Stimulated activated CD4-positive, alpha-beta T cell treated with anti-CD3 and anti-CD28 coated beads, Interleukin-15, amount 100 ng/mL, for 1 hour (primary cell): ENCODE measurements at places on chromosomes 6 and 20.

DNA sequence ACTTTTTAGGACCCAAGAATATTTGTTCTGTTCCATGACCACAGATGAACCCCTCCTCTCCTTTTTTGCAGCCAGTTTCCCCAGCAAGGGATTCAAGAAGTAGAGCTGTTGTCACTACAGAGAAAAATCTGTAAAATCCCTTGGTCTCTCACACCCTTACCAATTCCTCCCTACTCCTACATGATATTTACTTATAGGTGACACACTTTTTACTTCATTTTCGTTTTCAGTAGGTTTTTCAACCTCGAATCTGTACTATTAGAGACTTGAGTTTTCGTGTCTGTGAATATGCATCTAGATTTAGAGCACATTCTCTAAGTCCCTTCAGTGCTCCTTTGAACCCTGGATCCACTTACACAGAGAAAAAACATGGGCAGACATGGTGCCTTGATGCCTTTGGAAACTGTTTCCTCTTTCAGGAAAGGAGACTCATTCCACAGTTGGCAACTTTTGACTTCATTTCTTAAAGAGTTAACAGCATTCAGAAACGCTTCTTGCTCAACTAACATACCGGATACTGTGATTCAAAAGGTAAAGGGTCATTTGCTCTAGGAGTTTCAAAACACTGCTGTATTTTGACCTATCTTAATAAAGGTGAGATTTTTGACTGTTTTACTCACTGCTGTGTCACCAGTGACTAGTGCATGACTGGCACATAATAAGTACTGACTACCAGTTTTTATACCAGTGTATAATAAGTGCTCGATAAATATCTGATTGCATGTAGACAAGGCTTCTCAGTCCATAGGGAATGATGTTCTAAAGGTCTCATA is 50.6 kb downstream of the LAMA4 start:
- DNase-seq, result no peak

DNA sequence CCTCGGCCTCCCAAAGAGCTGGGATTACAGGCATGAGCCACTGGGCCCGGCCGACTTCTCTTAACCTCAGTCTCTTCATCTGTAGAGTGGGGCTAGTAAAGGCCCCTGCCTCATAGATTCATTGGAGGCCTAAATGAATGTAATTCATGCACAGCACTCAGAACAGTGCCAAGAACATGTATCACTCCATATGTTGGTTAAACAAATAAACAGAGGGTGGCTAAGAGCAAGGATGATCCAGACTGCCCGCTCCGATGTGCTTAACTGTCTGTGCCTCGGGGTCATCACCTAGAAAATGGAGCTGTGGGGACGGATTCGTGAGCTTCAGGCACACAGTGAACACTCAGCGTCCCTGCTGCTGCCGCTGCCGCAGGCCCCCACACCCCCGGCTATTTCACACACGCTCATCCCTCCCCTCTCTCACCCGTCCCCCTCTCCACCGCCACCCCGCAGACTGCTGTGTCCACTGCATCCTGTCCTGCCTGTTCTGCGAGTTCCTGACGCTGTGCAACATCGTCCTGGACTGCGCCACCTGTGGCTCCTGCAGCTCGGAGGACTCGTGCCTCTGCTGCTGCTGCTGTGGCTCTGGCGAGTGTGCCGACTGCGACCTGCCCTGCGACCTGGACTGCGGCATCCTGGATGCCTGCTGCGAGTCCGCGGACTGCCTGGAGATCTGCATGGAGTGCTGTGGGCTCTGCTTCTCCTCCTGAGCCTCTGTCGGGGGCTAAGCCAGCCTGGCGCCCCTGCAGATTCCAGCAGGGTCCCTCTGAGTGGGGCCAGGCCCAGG is 14.8 kb downstream of the MDFI start:
- DNase-seq, result no peak

- no peak for DNase-seq
These were observed 155.8 kb downstream of the PDE7B start for GRCh38 chr6:136007345-136007744.

- DNase-seq, result no peak
These were observed 982 bp downstream of the DNAJC5 start for GRCh38 chr20:63895952-63896263.

- no peak for DNase-seq
These were observed 11.6 kb upstream of the TAGAP start for GRCh38 chr6:159056432-159056831.

GRCh38 chr6:138115201-138115600 is 8.0 kb upstream of the PERP start:
- DNase-seq, result no peak

GRCh38 chr6:121143476-121143875 is 190.8 kb downstream of the TBC1D32 start:
- DNase-seq, result no peak

DNA sequence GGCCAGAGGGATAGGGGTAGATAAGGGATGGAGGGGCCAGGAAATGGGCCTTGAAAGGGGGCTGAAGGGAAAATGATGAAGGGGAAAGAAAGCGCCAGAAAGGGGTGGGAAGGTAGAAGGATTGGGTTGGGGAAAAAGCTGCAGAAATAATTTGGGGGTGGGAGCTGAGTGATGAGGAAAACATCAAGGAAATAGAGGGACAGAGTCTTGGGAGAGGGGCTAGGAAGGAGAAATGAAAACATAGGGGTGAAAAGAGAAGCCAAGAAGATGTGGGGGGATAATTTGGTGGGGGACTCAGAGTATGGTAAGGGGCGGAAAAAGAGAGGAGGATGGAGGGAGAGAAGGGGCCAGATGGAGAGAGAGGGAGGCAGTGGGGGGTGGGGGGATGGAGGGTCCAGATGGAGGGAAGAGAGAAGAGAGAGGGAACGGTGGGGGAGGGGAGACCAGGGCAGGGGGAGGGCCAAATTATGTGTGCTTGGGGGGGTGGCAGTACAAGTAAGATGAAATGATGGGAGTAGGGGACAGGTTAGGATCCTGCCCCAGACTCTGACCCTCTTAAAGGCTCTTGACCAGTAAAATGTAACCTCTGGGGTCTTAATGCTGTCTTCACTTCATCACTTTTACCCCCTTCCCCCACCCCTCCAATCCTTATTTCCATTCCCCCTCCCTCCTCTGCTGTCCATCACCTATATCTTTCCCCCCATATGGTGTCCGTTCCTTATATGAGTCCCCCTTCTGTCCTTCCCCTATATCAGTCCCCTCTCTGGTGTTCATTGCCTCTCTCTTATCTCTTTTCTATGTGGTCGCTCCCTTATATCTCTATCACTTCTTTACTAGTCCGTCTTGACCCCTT is 852 bp downstream of the SYNGAP1 start:
- DNase-seq, result no peak

DNA sequence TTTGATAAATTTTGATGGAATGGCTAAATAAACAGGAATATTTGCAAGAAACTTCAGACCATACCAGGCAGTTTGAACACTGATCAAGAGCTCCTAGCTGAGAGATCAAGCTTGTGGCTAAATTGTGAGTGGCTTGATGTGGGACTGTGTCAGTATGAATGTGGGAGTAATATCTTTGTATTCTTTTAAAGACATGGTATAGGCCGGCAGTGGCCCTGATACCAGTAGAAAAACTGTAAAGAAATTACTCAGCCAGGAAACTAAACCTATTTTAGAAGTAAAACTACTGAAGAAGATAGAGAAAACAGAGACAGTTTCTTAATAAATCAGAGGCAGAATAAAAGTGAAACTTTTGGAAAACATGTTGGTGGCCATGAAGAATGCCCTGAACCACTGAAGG is 608.4 kb upstream of the SYNCRIP start:
- DNase-seq, result no peak

GRCh38 chr6:10862361-10862760 is 19.5 kb downstream of the GCM2 start:
- no peak for DNase-seq

- DNase-seq, result no peak
These were observed 140.5 kb upstream of the OPRM1 start for GRCh38 chr6:153898360-153899059.

DNA sequence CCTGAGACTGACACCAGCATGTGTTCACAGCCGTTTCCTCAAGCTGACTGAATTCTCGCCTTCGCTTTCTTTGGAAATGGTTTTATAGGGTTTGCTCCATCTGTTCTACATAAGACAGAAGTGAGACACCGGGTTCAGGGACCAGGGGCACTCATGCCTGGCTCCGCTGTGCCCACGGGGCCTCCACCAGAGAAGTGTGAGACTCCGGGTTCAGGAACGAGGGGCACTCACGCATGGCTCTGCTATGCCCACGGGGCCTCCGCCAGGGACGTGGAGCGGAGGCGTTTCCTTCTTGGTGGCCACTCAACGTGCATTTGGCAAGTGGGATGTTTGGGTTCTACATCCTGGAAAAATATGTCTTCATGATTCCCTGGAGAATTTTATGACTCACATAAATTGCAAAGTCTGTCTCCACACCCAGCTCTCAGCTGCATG is 106.6 kb downstream of the RNASET2 start:
- DNase-seq, result no peak

- no peak for DNase-seq
These were observed 44.9 kb upstream of the TMEM200A start for GRCh38 chr6:130320908-130321307.

GRCh38 chr6:146097586-146097985 is 68.7 kb downstream of the GRM1 start:
- DNase-seq, result no peak

DNA sequence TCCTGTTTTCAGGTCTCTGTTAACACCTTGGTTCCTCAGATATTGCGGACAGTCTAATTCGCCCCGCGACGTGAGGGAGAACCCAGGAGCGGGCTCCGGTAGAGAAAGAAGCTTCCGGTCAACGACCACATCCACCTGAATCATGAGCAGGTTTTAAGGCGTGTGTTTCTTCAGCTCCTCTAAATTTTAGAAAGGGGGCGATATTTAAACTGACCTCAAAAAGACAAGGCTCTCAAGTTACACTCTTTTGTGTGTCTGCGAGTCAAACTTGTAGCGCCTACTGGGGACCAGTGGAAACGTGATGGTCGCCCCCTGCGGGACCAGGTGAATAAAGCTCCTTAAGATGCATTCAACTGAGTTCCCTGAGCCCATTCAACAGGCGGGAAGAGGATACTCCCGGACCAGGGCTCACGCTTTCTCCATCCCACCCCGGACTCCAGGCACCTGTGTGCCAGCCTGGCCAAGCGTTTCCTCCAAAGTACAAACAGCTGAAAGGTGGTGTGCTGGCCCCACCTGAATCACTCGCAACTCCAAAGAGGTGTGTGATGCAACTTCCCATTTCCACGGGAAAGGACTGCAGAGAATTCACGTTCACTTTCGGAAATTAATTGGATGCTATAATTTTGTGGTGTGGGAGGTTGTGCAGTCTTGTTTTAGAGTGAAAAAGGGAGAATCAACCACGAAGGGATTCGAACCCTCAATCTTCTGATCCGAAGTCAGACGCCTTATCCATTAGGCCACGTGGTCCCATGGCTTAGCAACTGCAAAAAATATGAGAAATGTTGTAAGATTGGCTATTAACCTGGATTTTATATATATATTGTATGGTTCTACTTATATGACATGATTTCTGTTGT is 17.0 kb downstream of the GPX5 start:
- DNase-seq, result peak; percentile 39

GRCh38 chr6:87807475-87807874 is 105.4 kb upstream of the AKIRIN2 start:
- no peak for DNase-seq

DNA sequence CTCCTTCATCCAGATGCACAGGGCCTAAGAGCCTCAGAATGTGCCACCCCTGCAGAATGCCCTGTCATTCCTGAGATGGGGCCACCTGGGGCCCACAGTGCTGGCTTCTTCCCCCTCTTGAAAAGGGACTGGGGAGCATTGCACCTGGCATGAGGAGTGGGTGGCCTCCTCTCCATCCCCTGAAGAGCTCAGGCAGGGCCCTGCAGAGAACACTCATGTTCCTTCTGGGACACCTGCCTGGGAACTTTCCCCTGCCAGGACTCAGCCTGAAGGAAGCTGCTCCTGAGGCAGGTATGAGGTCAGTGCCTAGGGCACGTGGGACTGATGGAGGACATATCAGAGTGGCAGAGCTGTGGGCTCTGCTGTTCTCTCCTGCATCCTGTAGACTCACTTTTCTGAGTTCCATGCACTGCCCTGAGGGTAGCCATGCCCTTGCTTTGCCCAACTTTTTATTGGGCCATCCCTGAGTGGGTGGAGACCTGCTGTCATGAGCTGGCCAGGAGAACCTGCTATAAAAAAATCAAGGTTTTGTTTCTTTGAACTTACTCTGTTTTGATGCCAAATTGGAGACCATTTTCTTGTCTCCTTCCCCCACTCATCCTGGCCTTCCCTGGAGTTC is 19.5 kb downstream of the CCDC167 start:
- DNase-seq, result no peak

DNA sequence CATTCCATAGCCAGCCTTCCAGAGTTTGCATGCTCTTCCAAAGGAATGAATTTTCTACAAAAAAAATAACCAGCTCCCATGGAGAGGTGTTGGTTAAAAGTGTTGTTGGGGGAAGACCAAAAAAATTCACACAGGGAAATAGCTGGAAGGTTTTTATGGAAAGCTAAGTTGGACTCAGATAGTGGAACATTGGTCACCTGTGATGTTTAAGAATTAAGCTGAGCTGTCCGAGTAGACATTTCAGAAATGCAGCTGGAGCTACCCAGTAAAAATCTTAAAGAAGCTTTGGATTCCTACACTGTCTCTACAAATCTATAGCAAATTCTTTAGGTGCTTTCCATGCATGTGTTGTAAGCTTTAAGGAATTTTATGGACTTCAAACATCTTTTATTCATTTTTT is 155.5 kb downstream of the THBS2 start:
- no peak for DNase-seq

DNA sequence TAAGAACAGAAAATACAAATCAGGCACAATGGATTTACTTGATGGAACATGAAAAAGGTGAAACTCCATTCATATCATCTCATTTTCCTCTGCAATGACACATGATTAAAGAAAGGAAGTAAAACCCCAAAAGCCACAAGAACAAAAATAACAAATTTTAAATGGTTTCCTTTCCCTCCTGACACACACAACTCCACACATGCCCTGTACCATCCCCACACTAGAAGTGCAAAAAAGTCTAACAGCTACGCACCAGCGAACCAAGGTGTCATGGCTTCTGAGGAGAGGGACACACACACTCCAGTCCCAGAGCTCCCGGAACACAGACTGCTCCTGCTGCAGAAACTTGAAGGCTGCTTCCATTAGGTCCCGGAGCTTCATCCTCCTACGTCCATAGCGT is 25.3 kb downstream of the MDN1 start:
- no peak for DNase-seq
